ENCODE measurements at places on chromosomes 5 and 9.

GRCh38 chr9:98375138-98375726 lies 119.8 kb upstream of the TBC1D2 start:
- ATAC-seq = no peak

GRCh38 chr5:107724642-107725041 lies 53.9 kb upstream of the EFNA5 start:
- no peak for ATAC-seq

- ATAC-seq = peak; percentile 48
These were observed 98.8 kb downstream of the LHX2 start for GRCh38 chr9:124110307-124110915.

DNA sequence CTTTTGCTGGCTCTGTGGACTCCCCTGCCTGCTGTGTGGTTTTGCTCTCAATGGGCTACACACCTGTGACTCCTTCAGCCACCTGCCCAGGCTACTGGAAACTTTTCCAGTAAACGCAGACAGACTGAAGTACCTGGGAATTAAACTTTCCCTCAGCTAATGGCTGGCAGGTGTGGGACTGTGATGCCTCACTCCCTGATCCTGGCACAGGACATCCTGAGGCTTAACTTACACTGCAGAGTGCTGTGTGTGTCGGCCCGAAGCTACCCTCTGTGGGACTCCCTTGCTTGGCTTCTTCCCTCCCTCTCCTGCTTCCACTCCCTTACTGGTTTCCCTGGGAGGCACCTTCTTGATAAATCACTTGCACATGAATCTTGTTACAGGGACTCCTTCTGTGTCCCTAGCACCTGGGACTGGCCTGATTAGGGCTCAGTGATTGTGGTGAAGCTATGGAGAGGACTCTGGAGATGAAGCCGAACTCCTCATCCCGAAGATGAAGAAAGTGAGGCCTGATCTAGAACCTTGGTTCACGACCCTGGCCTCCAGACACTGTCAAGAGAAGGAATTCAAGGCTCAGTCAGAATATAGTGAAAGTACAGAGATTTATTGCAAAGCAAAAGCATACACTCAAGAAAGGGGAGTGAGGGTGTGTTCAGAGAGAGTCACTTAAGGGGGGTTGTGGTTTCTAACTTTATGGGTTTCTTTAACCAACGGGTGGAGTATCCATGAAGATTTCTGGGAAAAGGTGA lies 113.4 kb upstream of the ALDH1B1 start:
- ATAC-seq = no peak

DNA sequence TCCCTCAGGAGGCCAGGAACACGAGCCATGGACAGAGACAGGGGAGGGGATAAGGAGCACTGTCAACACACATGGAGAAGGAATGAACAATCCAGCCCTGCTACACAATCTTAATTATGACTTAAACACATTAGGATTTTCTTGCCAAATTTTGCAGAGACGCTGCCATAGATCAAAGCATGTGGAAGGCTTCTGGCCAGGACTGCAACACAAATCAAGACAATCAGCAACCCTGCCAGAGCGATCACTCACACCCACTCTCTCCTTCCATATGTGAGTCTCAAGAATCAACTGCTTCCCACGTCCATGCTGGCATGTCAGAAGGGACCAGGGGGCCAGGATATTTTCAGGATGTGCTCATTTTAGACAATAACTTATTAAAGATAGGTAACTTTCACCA lies 85.6 kb downstream of the ROR2 start:
- ATAC-seq = no peak

GRCh38 chr9:21683484-21684175 lies 118.8 kb upstream of the MTAP start:
- ATAC-seq = no peak

DNA sequence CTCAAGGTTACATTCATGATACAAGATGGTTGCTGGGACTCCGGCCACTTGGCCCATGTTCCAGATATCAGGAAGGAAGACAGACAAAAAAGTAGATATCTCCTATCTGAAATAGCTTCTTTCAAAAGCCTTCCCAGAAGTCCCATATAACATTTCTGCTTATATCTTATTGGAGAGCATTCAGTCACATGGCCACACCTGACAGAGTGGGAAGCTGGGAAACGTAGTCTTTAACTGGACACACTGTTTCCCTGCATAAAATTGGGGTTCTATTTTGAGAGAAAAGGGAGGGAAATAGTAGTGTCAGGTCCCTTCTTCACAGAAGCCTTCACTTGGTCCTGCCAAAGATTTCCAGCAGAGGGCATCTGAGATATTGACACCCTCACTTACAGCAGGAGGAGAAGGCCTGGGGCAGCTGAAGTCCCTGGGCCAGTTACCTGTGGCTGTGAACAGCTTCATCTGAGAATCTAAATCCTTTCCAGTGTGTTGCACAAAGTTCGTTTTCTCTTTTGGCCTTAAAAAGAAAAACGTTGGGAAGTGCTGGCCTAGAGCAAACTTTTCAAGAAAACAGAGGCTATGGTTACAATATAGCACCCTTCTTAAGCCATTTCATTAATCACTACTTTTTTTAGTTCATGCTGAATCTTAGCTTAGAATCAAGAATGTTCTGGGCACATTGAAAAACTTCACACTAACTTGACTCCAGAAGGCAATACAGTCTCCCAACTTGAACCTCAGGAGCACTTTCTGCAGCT lies 33.5 kb downstream of the SPEF2 start:
- ATAC-seq = no peak

Data from gastroesophageal sphincter (tissue), 4 donors.